NCI-H187 (cell line): ENCODE measurements at places on chromosomes 6 and 20.
A peak's percentile ranks its signal among the peaks of the same experiment; 100 is the strongest.

- DNase-seq: no peak
Measured at GRCh38 chr6:68679399-68679798, 44.3 kb downstream of the ADGRB3 start.

DNA sequence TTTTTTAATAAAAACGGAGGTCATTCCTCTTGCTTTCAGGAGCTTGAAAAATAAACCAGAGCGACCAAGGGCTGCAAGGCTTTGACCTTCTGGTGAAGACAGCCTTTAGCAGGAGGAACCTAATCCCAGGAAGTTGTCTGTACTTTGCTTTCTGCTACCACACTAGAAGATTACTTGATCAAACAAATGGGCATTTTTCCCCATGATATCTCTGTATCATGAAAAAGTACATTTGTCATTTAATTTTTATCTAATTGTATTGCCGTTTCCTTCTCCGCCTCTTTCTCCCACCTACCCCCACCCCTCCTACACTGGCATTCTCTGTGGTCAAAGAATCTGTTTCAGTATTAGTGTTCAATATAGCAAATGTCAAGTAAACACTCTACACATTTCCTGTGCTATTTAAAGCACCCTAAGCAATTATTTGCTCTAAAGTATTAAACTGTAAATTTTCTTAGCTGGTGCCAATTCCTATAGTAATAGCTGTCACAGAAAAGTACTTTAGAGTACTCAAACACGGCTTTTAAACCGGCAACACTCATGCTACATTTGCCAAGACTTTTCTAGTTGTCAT lies 29.7 kb downstream of the ATXN1 start:
- DNase-seq: no peak

DNA sequence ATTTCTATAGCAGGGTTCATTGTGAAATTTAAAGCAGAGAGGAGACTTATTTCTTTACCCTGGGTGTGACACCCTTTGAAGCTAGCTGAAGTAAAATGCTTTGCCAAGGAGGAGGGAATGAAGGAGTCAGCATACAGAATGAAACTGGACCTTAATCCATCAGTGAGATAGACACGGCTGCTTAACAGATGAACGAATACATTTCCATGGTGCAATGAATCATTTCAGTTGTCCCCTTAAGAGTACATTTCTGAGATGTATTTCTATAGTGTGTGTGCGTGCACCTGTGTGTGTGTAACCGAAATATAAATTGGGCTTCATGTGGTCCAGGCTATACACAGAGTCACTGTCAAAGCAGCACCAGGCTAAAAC lies 73.8 kb upstream of the CD93 start:
- DNase-seq: no peak

- DNase-seq: no peak
Measured at GRCh38 chr20:5001174-5002076, at the start of gene SLC23A2. TSS of gene SLC23A2 (minus strand) at chr20:5001510. CDS start at chr20:4932562, 68,948 bp downstream.

GRCh38 chr20:59027741-59028320 lies 4.3 kb downstream of the ATP5F1E start:
- DNase-seq: no peak

GRCh38 chr6:122649701-122650100 lies 39.5 kb downstream of the PKIB start:
- no peak for DNase-seq

DNA sequence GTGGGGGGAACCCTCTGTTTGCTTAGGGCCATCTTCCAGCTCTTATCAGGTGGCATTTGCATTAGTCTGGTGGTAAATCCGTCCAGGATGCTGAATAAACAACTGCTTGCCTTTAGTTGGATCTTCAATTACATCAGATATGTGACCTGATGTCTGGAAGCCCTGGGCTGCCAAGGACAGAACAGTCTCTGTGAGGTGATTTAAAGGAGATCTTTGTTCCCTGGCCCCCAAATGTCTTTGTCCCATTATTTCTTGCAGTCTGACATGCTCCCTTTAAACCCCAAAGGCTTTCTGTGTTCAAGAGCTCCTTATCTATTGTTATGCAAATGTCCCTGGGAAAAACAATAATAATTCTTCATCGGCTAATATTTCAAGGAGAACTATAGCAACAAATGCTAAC lies 84.6 kb upstream of the SPTLC3 start:
- no peak for DNase-seq

DNA sequence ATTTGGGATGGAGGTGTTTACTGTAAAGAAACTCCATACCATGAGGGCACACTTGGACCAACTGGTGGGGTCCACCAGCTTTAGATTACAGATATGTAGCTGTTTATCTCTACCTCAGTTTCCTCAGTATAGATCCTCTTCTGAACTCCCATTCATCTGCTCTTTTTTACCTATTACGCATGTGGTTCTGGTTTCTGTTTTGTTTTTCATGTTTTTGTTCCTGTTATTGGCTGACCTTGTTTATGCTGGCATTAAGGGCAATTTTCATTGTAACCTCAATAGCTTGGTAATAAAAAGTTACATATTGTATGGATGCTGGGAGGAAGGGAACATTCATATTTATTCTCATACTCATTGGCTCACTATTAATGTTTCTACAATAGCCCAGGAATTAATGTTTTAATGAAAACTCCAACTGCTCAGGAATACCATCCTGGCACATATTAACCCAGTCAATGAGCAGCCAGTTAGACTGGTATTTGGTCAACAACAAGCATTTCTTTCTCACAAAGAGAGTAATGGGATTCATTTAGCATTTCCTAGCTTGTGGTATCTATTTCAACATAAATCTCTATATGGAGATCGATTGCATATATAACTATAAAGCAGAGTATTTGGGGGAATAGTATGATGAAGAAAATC lies 83.8 kb upstream of the FAM184A start:
- no peak for DNase-seq

DNA sequence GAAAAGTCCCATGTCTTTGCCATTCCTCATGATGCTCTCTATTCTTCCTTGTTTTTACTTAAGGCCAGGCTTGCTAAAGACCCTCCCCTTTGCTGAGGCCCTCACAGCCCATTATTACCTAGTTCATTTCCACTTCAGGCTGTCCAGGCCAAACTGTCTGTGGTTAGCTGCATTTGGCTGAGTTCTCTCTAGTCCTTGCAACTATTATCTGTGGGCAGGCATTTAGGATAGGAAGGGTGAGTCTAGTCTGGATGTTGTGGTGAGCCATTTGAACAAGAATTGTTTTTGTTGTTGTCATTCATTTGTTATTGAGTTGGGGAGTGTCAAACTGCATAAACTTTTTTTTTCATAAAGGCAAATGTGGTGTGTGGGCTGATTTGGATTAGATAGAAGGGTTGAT lies 182.4 kb downstream of the CD109 start:
- DNase-seq: no peak

DNA sequence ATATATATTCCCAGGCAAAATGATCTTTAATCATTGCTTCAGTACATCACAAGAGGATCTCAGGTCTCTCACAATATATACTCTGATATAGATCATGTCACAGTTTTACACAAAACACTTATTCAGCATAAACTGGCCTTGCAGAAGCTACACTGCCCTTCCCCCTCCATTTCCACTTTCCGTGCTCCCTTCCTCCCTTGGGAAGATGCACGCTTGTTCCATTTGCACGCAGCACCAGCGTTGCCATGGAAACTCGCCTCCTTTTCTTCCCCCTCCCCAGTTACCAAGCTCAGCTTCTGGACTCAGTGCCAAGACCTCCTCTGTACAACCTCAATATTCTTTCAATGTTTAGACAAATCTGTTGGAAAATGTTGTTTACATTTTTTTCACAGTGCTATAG lies 154.6 kb downstream of the RFPL4B start:
- DNase-seq: peak; percentile 32

GRCh38 chr6:165852676-165853075 lies 189.6 kb upstream of the PDE10A start:
- DNase-seq: no peak

DNA sequence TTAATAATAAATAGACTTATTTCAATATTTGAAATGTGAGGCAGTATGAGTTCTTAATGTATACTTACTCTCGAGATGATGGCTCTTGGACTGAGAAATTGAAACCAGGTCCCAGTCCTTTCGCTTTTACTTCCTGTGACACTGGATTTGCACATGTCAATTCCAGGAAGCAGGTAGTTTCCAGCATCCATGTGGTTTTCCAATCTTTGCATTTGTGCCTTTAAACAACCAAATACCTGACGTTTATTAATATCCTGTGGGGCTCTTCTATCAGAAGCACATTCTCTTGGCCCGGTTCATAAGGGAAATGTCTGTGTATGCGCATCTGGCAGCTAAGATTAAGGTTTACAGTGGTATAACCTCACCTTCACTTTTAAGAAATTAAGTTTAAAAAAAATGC lies 13.1 kb downstream of the UTRN start:
- no peak for DNase-seq

DNA sequence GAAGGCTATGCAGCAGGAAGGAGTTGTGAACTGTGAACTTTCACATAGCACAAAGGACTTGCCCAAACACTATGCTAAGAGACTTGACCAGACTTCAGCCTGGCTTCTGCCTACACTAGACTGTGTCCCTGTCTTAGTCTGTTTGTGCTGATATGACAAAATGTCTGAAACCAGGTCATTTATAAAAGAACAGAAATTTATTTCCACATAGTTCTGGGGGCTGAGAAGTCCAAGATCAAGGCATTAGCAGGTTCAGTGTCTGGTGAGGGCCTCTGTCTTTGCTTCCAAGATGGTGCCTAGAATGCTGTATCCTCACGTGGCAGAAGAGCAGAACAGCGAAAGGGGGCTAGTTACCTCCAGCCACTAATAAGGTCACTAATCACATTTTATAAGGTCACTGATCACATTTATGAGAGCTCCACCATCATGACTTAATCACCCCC lies 16.0 kb upstream of the MCM3 start:
- no peak for DNase-seq

GRCh38 chr20:24504331-24505285 lies 35.2 kb downstream of the SYNDIG1 start:
- DNase-seq: no peak
